Heart left ventricle (tissue), 16 donors: ENCODE measurements at places on chromosomes 16 and 17.

DNA sequence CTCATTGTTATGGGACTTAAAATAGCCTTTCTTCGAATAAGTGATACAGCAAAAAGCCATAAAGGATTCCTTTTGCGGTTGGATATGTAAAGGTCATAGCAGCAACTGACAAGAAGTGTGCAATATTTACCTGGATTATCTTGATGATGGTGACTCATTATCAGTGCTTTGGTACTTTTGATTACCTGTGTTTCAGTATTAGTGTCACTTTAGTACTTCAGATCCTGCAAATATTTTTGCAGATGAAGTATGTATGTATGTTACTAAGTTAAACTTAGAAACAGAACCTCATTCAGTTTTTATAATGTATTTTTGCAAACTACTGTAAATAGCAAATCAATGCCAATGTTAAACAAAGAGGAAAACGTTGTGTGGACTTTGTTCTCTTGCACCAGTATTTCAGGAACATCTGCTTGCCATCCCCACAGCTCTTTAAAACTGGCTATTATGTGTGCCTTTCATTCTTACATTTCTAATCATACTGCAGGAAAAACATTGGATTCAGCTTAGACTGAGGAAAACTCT lies 10.5 kb downstream of the CNEP1R1 start:
- H3K4me3 ChIP-seq, result no peak overlapping the region
- H3K36me3 ChIP-seq, result peaks cover 75% of the 10 kb centered on the region
- no peaks in the 10 kb centered on the region for H3K4me1 ChIP-seq

- H3K27me3 ChIP-seq, result no peaks in the 10 kb centered on the region
- peak; percentile 30 for DNase-seq
- H3K4me3 ChIP-seq, result no peak overlapping the region
- no peaks in the 10 kb centered on the region for H3K36me3 ChIP-seq
- peaks cover 6% of the 10 kb centered on the region for H3K4me1 ChIP-seq
Observed at GRCh38 chr17:76000016-76000754, 470 bp upstream of the CDK3 start.

- H3K27ac ChIP-seq, result no peak overlapping the region
- no peak for DNase-seq
- H3K4me3 ChIP-seq, result no peak overlapping the region
- no peaks in the 10 kb centered on the region for H3K27me3 ChIP-seq
- H3K36me3 ChIP-seq, result no peaks in the 10 kb centered on the region
Observed at GRCh38 chr16:14437426-14437825, 192.6 kb downstream of the PARN start.

GRCh38 chr17:11539637-11540036 lies 58.6 kb upstream of the DNAH9 start:
- DNase-seq, result no peak
- H3K36me3 ChIP-seq, result no peaks in the 10 kb centered on the region
- no peaks in the 10 kb centered on the region for H3K4me1 ChIP-seq

DNA sequence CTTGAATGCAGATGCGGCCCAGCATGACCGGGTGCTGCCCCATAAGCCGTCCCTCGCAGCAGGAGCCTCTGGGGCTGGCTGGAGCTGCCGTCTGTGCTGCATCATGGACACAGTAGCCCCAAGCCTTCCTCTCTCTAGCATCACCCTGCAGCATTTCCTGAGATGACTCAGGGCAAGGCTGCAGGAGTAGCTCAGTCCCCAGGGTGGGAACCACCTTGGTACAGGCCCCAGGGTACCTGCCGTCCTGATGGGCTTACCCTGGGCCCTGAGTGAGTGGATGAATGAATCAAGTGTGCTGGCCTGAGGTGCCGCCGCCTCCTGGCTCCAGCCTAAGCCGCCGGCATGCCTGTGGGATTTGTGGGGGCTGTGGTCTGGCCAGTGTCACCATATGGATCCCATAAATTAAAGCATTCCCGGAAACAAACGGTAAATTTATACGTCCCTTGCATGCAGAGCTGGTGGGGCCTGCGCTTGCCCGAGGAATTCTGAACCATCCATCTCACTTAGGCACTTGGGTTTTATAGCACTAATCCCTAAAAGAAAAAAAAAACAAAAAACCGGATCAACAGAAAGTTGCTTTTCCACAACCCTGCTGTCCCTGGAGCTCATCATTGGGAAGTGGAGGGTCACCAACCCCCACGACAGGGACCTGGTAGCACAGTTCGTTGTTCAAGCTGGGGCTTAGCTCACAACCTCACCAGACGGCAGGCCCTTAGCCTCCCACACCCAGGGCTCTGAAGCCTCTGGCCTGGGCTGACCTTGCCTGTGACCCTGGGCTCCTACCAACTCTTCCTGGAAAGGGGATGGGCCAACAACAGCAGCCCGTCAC lies 242.6 kb upstream of the CIBAR2 start:
- H3K4me3 ChIP-seq, result no peak overlapping the region
- H3K36me3 ChIP-seq, result no peaks in the 10 kb centered on the region
- H3K27ac ChIP-seq, result no peak overlapping the region
- H3K27me3 ChIP-seq, result no peaks in the 10 kb centered on the region
